Lower leg skin (tissue), 4 donors: ENCODE measurements at places on chromosomes 5 and 9.

GRCh38 chr9:79829566-79830302, 258.0 kb downstream of the TLE4 start:
- no peak for DNase-seq

DNA sequence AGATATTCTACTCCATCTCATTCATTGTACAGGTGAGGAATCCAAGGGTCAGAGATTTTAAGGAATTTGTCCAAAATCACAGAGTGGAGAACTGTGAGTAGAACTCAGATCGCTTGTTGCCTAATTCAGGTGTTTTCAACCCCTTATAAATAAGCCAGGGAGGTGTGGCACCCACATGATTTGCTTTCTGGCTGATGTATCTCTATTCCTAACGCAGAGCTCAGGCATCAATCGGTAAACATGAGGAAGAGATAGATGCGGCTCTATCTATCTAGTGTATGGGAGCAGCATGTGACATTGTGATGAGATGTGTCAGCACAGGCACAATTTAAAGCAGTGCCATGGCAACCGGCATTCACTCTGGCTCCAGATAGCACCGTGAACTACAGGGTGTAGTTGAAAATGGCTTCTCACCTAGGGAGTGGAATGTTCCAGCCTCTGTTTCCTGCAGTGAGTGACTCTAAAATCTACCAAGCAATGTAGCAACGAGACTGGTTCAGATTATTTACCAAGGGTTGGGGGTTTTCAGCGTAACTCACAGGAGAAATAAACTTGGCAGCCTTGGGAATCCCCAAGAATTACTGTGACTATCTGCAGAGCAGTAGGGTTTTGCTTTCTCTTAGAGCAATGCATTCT, 53.4 kb upstream of the SUB1 start:
- no peak for DNase-seq

DNA sequence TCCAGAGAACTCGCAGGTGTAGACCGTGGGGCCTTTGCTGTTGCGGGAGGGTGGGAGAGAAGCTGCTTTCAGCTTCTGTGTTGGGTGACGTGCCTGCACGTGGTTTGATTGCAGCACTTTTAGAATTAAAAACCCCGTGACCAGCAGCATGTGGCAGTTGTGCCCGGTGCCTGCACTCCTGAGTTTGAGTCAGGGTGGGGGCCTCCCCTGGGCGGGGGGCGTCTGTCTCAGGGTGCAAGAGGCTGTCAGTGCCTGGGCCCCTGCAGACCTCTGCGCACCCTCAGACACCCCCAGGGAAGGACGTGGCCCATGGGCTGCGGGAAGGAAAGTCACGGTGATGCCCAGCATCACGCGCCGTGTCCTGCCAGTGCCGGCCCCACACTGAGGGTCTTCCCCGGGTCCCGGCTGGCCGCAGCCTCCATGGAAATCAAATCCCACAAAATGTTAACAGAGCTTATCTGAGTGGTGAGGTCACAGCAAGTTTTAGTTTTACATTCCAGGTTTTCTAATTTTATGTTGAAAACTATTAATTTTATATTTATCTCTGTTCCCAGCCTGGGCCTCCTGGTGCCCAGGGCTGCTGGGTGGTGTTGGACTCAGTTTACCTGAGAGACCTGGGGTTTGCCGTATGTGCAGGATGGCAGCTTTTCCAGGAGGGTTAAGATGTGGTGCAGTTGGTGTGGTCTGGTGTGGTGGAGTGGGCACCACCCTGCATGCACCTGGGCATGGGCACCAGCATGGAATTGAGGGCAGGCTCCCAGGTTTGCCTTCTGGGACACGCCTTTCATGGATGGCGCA, 33.3 kb downstream of the AHRR start:
- DNase-seq, result no peak

- no peak for DNase-seq
These were observed 98.4 kb downstream of the ADRB2 start for GRCh38 chr5:148924817-148925216.

GRCh38 chr9:37520641-37521040, 34.9 kb downstream of the POLR1E start:
- no peak for DNase-seq

GRCh38 chr9:94083384-94083783, 880 bp upstream of the PTPDC1 start:
- no peak for DNase-seq

DNA sequence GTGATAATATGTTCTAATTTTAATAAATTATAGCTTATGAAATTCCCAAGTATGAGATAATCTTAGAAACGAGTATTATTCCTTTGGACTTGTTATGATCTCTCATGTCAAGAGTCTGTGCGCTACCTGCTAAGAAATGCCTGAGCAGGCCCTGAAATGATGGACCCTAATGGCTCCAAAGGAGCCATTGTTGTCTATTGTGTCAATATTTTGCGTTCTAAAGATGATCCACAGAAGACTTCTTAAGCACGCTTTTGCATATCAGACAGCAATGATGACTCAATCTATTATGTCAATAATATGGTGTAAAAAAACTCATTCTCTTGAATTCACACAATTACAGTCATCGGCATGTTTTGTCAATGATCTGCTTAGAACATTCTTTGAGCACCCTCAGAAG, 306.1 kb downstream of the KIAA0825 start:
- no peak for DNase-seq

DNA sequence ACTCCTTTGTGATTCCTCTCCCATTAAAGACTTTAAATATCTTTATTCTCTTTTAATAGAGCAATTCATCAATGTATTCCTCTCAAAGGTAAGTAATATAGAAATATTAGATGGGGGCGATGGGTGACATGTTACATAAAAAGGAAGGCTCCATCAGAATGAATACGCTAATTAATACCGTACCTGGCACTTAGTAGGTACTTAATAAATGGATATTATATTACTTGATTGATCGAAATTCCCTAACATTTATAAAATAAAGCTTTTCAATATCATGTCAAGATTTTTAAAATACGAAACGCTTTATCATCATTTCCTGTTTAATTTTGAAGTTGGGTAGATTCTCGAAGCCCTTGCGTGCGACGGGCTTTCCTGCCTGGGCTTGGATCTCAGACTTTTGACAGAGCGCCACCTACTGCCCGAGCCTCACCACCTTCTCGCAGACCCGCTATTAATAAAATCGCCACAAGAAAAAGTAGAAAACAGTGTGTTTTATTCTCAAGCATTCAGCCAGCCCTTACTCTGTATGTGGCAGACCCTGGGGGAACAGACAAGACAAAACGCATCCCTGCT, 99.4 kb downstream of the C5orf15 start:
- peak; percentile 60 for DNase-seq

DNA sequence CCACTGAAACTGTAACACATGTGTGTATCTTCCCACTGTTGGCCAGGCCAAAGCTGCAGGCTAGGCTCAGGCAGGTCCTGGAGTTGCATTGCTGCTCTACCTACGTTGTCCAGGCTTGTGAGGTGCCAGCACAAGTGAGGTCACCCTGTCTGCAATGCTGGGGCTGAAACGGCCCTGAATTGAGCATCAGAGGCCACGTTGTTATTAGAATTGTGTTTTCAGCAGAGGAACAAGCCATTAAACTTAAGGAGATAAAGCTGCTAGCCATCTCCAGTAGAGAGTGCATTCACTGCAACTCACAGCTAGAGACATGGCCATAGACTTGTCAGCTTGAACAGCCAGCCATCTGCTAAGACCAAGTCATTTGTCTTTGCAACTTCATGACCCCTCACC, 191.8 kb downstream of the SEMA6A start:
- DNase-seq, result no peak

DNA sequence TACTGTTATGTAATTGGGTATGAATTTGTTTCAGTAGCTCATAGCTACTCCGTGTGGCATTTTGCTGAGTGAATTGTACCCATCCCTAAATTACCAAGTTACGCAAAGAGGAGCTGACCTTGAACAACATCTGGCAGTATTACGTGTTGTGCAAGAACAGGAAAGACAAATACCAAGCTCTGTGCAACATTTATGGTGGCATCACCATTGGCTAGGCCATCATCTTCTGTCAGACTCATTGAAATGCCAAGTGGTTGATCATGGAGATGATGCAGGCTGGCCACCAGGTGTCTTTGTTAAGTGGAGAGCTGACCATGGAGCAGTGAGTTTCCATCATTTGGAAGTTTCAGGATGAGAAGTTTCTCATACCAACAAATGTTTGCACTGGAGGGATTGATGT, 15.0 kb downstream of the ZSWIM6 start:
- DNase-seq, result no peak

DNA sequence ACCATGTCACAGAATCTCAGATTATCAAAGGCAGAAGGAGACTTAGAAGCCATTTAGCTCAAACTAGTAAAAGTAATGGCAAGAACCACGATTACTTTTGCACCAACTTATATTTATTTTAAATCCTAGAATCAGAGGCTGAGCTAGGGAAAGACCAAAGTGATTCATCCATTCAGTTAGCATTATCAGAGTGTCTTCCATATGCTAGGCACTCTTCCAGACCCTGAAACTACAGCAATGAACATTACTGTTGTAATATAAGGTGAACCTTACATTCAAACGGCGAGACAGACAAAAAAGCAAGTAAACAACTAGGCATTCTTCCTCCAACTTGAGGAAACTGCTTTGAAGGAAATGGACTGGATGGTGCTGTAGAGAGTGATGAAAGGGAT, 7.9 kb downstream of the PDE6A start:
- no peak for DNase-seq

DNA sequence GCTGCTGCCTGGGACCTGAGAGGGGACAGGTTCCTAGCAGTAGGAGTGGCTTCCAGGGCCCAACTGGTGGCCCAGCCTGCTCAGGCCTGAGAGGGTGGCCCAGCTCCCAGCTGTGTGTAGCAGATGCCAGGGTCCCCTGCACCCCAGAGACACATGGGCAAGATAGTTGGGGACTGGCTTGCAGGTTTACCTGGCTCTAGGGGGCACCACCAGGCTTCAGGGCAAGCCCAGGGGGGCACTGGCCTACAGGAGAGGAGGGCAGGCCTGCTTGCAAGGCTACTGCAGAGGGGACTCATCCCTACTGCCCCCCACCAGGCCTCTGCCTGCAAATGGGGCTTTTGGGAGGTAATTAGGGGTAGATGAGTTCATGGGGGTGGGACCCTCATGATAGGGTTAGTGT, 123.3 kb downstream of the ZNF354C start:
- DNase-seq, result no peak

DNA sequence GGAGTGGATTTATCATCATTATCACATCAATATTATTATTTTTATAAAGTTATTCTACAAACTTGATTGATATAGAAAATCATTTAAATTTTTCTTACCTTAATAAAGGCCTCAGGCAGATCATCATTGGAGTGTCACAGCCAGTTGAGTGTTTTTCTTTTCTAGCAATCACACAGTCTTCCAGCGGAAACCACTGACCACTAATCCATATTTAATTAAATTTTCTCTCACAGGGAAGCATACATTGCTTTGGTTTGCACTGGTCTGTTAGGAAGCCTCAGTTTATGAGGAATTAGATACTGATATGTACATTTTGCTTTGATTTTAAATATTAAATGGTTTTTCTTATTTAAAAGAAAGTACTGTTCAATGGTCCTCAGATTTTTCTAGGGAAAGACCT, 6.7 kb downstream of the SPZ1 start:
- no peak for DNase-seq

- no peak for DNase-seq
These were observed 29.5 kb downstream of the MTAP start for GRCh38 chr9:21831841-21832509.

- no peak for DNase-seq
These were observed 38.9 kb upstream of the FAM174A start for GRCh38 chr5:100496296-100496695.
